ENCODE measurements at places on chromosomes 3 and 15. TPM values are rescaled to one million over a fixed set of nuclear protein-coding genes. Genes with fewer than 3 reads are reported as not detected.

DNA sequence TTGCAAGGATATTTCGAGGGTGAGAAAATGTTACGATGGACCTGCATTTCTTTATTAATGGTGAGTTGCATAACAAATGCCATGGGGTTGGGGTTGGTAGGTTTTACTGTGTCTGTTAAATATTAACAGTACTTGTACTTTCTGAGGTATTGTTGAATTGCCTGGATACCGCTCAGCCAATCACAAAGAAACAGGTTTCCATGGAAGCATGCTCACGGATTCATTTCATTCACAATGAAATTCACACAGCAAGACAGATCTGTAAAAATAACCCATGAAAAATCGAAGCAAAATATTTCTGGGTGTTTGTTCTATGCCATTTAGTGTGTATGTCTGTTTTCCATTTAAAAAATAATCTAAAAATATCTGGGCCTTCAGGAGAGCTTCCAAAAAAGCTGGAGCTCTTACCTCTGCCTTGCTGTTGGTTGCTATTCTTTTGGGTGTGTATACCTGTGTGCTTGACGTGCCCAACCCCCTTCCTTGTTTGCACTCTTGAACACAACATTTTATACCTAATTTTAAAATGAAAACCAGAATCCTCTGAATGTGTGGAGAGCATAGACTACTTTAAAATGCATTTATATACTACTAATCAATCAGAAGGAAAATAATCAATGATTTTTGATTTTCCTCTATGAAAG is 479.8 kb upstream of the TBL1XR1 start:
- H3K36me3 ChIP-seq = no peaks in the 10 kb centered on the region
- H3K4me3 ChIP-seq = no peak overlapping the region
- no peaks in the 10 kb centered on the region for H3K27me3 ChIP-seq
- DNase-seq = no peak
- no peak overlapping the region for H3K27ac ChIP-seq

DNA sequence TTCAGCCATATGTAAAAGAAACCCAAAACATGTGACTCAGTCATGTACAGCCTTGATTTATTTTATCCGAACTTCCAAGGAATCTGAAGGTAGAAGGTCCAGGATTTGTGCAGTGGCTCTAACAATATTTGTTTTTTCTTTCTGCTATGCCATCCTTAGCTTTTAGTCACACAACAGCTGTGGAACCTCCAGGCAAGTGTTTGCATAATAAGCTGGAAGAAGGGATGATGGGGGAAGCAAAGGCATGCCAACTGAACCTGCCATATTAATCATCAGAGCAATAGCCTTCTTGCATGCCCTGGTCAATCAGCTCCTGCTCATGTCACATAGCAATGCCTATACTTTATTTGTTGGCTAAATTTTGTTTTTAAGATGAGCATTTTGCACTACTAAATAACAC is 444.7 kb upstream of the ARPP21 start:
- H3K36me3 ChIP-seq = no peaks in the 10 kb centered on the region
- H3K27ac ChIP-seq = no peak overlapping the region
- no peak overlapping the region for H3K4me3 ChIP-seq
- DNase-seq = no peak

GRCh38 chr3:59876533-59877062 is 826.8 kb upstream of the CFAP20DC start:
- no peaks in the 10 kb centered on the region for H3K36me3 ChIP-seq
- H3K4me1 ChIP-seq = no peaks in the 10 kb centered on the region
- H3K4me3 ChIP-seq = no peak overlapping the region
- DNase-seq = no peak

DNA sequence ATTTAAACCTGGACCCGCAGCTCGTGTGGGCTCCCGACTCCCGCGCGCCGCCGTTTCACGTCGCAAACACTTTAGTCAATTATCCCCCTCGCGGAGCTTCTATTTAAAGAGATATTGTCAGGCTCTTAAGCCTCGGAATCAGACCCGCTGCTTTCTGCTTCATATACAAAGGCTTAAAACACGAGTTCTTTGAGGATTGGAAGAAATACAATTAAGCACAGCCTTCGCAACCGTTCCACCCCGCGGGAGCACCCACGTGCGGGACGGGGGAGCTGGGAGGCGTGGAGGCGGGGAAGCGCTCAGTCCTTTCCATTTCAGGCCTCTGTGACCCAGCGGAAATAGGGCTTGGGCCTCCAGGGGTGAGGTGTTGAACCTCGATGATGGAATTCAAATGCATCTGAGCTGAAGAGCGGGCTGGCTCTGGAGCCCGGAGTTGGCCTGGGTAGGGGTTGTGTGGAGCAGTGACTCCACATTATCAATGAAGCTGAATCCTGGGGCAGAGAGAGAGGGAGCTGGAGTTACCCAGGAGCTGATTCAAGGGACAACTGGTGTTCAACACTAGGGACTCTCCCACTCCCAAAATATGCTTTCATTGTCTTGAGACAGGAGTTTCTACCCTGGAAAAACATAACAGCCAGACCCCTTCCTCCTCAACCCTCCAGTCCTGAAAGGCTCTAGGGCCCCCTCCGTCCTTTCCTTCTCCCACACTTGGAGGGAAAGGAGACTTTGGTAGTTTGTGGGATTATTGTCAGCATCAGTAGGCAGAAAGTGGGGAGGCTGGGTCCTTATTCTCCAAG is 2.4 kb downstream of the ANKRD63 start:
- H3K4me1 ChIP-seq = peaks cover 40% of the 10 kb centered on the region
- H3K36me3 ChIP-seq = no peaks in the 10 kb centered on the region
- H3K27ac ChIP-seq = no peak overlapping the region
- H3K4me3 ChIP-seq = no peak overlapping the region

- H3K27me3 ChIP-seq = no peaks in the 10 kb centered on the region
- H3K27ac ChIP-seq = no peak overlapping the region
- no peak overlapping the region for H3K4me3 ChIP-seq
- H3K4me1 ChIP-seq = no peaks in the 10 kb centered on the region
- no peaks in the 10 kb centered on the region for H3K36me3 ChIP-seq
- no peak for DNase-seq
These were observed 185.8 kb upstream of the UBE3A start for GRCh38 chr15:25624504-25625177.

UROC1 gene
- not detected for total RNA-seq

AHSG gene
- total RNA-seq = 1.5 TPM

Data from upper lobe of left lung (tissue), 6 donors.